ENCODE measurements at places on chromosomes 1 and 21. TPM values are rescaled to one million over a fixed set of nuclear protein-coding genes. Genes with fewer than 3 reads are reported as not detected.

DNA sequence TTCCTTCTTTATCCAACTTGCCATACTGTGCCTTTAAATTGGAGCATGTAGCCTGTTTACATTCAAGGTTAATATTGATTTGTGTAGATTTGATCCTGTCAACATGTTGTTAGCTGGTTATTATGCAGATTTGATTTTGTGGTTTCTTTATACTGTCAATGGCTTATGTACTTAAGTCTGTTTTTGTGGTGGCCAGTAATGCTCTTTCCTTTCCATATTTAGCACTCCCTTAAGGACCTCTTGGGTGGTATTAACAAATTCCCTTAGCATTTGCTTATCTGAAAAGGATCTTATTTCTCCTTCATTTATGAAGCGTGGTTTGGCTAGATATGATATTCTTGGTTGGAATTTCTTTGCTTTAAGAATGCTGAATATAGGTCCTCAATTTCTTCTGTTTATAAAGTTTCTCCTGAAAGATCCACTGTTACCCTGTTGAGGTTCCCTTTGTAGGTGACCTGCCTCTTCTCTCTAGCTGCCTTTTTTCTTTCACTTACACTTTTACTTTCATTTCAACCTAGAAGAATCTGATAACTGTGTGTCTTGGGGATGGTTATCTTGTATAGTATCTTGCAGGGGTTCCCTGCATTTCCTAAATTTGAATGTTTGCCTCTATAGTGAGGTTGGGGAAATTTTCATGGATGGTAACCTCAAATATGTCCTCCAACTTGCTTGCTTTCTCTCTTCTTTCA lies 86.9 kb upstream of the NEGR1 start:
- no peak for DNase-seq

GRCh38 chr1:234148816-234149215 lies 224.4 kb upstream of the COA6 start:
- no peak for DNase-seq

DNA sequence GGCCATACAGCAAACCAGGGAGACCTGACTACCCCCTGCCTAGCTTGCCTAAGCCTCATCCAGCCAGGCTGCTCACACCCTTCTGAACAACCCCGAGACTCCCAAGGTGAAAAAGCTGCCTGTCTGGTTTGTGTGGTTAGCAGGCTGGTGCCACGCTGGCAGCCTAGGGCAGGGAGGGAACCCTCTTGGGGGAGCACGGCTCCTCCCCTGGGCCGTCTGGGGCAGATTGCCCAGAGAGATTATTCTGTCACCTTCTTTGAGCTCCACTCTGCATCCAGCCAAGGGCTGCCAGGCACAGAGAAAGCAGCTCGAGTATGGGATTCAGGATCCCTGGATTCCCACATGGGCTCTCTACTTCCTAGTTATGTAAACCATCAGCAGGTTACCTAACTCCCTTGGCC lies 27.5 kb upstream of the TCEA3 start:
- DNase-seq: no peak

DNA sequence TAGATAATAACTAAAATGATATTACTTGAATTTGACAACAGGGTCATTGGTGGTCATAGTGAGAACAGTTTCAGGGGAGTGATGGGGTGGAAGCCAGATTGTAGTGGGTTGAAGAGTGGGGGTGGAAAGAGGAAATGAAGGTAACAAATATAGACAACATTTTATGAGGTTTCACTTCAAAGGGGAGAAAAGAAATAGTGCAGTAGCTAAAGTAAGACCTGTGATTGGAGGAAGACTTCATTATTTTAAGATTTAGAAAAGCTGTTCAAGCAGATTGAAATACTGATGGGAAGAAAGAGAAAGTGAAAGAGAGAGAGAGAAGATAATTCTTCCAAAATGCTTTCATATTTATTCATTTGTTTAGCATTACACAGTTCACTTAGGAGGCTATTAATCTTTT lies 52.0 kb upstream of the KCNA3 start:
- no peak for DNase-seq

DNA sequence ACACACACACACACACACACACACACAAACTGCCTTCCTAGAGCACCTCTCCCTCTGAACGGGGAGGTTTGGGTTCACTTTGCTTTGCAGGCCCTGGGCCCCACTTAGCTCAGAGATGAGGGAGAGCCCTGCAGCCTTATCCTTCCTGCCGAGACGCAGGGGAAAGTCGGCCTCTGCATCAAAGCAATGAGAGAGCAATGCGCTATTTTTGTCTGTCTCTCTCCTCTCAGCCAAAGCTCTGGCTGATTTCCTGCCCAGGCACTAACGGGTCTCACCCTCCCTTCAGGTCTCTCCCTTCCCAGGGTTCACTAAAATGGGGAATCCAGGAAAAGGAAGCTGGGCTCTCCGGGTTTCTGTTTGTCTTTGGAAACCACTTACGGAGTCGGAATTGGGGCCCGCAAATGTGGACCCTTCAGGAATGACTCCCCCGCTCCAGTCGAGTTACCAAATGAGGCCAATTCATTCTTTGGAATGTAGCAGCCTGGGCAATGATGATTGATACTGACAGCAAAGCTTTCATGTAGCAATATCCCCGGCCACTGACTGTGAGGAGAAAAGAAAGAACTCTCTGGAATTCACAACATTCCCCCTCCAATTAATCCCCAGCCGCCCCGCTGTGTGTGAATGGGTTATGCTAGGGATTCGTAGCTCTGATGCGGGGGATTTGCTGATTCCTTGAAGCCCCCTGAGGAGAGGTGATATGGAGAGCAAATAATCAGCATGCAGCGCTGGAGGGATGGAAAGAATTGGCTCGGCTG lies 61.5 kb upstream of the WLS start:
- DNase-seq: no peak

DNA sequence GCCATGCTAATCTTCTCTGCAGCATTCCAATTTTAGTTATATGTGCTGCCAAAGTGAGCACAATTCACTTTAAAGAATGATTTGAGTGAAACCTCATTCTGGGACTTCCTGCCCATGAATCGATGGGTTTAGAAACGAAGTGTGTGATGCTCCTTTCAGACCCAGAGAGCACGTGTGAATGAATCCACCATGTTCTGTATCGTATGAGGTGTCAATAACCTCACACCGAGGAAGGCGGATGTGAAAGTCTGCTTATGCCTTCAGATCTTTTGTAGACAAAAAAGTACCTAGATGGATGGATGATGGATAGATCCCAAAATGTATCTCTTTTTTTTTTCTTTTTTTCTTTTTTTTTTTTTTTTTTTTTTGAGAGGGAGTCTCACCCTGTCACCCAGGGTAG lies 13.8 kb downstream of the UBASH3A start:
- no peak for DNase-seq

DNA sequence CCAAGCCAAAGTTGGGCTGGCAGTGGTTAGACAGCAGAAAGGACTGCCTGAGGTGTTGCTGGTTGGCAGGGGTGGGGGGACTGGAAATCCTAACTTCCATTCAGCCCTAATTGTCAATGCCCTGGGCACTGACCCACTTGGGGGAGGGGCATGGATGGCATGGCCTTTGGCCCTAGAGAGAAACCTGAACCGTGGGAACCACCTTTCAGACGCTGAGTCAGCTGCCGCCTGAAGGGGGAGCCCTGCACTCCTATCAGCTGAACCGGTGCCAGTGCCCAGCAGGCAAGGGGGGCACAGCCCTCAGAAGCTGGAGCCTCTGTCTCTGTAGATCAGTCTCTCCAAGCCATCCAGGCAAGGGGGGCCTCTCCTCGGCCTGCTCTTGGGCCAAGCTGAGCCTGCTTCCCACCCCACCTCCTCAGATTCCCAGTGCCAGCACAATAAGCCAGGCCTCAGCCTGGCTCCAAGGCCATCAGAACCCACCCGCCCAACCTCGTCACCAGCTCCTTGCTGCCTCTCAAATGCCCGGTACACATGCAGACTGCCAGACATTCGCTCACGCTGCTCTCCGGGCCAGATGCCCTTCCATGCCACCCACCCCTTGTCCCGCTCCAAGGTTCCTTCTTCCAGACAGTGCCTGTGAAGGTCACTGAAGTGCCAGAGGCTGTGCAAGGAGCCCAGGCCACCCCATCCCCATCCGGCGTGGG lies 11.6 kb downstream of the TINAGL1 start:
- DNase-seq: peak; percentile 65

- DNase-seq: no peak
Observed at GRCh38 chr1:26542771-26543451, 13.3 kb downstream of the RPS6KA1 start.

DNA sequence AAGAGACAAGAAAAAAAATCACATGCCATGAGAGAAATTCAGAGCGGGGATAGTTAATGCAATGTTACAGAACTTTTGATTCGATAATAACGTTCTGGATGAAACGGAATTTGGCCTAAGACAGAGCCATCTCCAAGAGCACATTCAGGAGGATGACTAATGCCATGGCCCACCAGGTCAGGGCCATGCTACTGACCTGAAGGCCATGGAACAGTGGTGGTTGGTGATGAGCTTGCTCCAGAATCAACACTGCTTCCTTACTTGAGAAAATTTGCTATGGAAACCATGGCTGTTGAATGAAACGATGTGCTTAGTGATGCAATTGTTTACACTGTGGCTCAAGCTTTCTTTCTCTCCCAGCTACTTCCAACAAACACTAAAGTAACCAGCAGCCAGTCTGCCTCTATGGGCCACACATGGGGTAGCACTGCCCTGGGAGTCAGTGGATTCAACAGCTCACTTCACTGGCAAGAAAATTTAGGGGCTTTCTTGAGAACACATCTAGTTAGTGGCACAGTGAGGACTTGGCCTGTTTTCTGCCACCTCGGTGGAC lies 299.1 kb downstream of the PCP4 start:
- peak; percentile 16 for DNase-seq

DNA sequence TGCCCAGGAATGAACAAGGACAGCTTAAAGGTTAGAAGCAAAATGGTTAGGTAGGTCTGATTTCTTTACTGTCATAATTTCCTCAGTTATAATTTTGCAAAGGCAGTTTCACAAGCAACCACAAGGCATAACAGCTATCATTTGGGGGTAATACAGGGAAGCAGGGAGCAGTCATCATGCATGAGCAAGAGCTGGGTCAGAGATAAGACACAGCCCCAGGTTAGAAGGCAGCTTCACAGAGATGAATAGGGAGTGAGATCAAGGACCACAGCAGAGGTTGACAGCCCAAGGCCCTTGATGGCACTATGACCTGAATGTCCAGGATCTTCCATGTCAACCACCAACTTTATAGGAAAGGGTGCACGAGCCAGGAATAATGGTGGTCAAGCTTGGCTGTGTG lies 9.0 kb upstream of the CSRP1 start:
- DNase-seq: no peak

DNA sequence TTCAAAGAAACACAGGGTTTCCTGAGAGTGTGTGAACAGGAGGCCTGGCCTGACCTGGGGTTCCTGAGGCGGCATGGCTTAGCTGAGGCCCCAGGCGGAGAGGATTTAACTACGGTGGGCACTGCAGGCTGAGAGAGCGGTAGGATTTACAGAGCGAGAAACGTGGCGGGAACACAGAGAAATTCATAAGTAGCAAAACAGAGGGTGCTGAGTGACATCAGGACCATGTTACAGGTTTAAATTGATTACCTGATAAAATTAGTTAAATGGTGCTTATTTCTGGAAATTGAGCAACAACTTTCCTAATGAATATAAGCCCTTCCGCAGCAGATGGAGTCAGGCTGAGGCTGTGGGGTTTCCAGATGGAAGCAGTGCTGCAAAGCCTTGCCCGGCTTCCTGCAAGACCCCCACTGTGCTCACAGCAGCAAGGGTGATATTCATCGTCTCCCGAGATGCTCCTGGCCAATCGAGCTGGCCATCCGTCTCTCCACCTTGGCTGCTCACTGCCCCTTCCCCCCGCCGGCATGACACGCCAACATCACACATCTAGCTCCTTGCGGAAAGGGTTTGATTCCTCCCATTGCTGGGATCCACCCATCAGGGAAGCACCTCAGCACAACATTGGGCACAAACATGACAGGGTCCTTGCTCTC lies 69.4 kb upstream of the MORC3 start:
- no peak for DNase-seq

DNA sequence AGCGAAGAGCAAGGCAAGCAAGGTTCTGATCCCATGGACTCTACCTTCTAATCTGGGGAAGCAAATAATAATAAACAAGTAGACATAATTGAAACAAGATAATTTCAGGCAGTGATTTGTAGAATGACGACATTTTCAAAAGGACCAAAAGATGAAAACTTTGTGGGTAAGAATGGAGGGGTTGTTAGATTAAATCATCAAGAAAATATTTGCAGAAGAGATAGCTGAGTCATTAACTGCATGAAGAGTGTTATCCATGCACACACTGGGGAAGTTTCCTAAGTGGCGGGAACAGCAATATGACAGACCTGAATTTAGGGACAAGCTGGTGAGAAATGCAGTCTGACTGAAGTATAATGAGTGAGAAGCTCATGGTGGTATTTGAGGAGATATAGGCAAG lies 583.1 kb upstream of the RGS18 start:
- peak; percentile 22 for DNase-seq

DNA sequence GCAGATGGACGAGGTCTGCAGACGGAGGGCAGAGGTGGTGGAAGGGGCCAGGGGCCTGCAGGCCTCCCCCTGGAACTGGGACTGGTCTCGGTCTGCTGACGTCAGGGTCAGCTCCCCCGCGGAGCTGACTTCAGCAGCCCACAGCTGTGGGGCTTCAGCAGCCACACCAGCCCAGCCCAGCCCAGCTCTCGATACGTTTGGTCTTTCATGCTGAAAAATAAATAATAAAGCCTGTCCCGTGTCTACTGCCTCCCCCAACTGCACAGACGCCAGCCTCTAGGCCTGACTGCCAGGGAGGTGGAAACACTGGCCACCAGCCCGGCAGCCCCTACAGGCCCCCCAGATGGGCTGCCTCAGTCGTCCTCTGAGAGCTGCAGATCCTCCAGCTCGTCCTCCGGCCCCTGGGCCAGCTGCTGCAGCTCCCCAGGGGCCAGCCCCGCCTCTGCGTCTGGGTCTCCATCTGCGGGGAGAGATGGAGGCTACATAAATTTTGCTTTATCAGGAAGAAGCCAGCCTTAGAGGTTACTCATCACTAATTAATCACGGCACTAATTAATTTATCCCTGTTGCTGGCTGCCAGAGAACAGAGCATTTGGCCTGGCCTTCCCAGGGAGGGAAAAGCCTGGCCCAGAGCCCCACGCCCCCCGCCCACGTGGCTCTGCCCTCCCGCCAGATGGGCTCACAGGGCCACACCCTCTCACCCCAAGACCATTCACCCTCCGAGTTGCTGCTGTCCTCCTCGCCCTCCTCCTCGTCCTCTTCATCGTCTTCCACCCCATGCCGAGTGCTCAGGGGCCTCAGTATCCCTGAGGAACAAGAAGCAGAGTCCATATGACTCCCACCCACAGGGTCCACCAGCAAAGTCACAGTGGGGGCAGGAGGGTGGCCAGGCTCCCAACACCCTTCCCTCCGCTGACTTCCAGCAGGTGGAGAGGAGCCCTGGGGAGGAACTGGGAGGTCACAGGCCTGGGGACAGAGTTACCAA lies 14.4 kb downstream of the NOC2L start:
- DNase-seq: no peak

Gene PTPN22
- total RNA-seq: not detected

Gene LRRC8D
- 28.5 TPM for total RNA-seq

Gene DYNLT4
- not detected for total RNA-seq

Gene CRNN
- total RNA-seq: not detected

Gene CD101
- total RNA-seq: not detected

Gene IVL
- total RNA-seq: not detected

Gene FMO3
- not detected for total RNA-seq

Gene SLC44A5
- 0.70 TPM for total RNA-seq

Data from Caki2 (cell line).